ENCODE measurements at places on chromosomes 5 and 9. TPM values are rescaled to one million over a fixed set of nuclear protein-coding genes. Genes with fewer than 3 reads are reported as not detected.
A peak's percentile ranks its signal among the peaks of the same experiment; 100 is the strongest.

DNA sequence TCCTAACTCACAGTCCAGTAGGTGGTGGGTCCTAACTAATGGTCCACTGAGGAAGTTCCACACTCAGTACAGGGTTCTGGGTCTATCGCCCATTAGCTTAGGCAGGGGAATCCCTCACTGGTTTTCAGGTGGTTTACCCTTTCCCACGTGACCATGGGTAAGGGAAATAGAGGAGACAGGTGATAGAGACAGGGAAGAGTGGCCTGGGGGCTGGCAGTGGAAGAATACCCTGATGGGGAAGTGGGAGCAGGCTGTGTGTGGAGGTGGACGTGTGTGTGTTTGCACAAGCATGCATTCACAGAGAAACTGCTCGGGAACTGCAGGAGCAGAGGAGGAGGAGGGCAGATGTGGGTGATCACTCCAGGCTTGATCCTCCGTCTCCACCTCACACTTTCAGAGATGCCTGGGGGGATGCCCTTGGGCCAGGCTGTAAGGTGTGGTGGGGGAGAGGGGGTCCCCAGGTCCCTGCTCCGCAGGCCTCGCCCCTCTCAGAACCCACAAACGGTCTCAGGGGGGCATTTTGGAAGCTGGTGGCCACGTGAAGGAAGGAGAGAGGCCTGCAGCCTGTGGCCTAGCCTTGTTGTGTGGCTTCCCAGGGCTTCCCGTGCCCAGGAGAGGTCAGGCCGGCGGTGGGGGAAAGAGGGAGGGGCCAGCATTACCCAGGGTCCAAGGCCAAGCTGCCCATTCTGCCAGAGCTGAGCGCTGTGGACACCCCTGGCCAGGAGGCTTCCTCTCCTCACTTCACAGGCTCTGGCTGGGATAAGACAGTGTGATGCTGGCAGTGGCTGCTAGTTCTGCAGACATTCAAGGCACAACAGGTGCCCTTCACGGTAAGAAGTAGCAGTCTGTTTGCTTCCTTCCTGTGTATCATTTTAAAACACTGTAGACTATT, 80.0 kb downstream of the OTULIN start:
- DNase-seq = no peak

- DNase-seq = no peak
Observed at GRCh38 chr5:91373006-91373405, 10.1 kb downstream of the ARRDC3 start.

STK32A gene
- polyA plus RNA-seq = 19.4 TPM

SLC1A1 gene
- 18.8 TPM for polyA plus RNA-seq

DNA sequence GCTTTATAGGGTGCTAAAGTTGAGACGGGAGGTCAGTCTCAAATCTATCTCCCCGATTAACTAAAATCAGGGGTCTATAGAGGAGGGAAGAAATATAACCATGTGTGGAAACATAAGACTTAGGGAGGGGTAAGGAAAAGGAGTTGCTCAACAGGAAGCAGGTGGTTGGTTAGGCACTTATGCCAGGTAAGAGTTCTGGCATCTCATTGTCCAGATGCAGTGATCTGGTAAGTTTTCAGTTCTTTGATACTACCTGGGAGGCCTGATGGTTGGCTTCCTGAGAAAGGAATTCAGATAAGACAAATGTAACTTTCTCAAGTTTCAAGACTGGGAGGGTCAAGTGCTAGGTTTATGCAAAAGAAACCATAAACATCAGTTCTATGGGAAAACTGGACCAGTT, 47.7 kb downstream of the CERT1 start:
- DNase-seq = no peak

IL5 gene
- 0.62 TPM for polyA plus RNA-seq

- DNase-seq = no peak
Observed at GRCh38 chr9:120402741-120403542, 177.0 kb downstream of the CDK5RAP2 start.

ST8SIA4 gene
- polyA plus RNA-seq = 5.0 TPM

DNA sequence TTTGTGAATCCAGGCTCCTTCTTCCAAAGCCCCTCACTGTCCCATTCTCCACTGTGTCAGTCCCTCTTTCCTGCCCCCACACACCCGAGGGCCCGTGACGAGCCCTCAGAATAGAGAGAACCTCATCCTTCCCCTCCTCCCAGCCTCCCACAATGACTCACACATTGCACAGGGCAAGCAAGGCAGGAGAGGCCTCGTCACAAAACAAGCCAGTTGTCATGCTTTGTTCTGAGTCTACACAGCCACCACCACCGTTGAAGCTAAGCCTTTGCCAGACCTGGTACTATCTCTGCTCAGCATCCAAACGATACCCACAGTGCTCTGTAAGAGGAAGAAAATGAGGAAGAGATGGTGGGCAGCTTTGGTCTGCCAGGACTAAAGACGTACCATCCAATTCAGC, 142.2 kb upstream of the ZNF366 start:
- no peak for DNase-seq

DNA sequence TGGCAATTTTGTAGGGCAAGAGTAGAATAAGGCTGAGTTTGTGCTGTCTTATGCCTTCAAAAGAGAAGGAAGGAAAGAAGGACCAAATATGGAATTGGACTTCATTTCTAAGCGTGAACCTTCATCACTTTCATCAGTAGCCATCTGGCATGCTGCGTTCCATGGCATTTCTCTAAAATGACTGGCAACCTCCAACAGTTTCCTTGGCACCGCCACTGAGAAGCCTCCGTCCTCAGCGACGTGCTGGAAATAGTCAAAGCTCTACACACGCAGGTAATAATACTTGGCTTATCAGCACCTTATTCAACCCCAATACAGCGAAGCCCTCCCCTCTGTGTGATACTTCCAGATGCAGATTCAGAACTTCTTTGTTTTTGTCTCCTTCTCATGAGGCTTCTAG, 169.7 kb upstream of the CD180 start:
- no peak for DNase-seq

DNA sequence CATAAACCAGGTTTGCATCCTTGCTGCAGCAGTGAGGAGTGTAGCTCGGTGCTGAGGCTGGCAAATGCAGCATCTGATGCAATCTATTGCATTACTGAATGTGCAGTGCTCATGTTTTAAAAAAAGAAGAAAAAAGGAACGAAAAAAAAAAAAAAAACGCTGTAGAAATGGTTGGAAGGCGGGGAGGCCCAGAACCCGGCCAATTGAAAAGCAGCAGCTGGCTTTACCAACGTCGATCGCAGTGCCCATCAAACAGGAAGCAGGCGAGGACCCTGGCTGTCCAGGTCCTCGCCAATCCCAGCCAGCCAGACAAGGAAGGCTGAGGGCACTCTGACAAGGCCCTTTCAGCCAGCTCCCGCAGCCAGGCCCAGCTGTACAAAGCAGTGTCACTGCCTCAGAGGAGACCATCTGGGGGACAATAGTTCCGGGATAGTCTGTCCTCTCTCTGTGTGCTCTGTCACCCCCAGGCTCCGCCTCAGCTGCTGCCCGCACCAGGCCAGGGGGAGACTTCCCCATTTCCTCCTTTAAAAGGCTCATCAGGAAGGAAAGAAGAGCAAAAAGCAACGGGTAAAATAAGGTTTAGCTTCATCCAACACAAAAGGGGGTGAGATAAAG, 21.8 kb upstream of the CPEB4 start:
- DNase-seq = no peak

- no peak for DNase-seq
Observed at GRCh38 chr9:87516222-87516925, 18.7 kb downstream of the DAPK1 start.

GRCh38 chr9:137172901-137173795, 1.3 kb upstream of the TMEM210 start:
- no peak for DNase-seq

- DNase-seq = peak; percentile 37
Observed at GRCh38 chr5:42591015-42591414, 165.6 kb upstream of the CCDC152 start.

DNA sequence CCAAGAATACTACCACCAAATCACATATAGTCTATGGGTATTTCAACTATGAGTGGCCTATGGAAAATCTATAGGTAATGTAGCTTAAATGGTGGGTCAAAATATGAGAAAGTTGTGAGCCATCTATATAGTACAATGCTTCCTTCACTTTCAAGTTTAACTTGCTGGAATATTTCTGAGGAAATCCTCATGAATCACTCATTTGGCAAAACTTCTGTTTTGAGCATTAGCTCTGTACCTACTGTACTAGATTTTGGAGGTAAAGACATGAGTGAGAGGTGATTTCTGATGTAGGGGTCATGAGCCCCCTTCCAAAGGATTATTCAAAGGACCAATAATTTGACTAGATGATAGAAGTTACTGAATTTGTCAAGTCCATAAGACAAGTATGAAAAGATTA, 80.6 kb upstream of the DAB2 start:
- no peak for DNase-seq

DNA sequence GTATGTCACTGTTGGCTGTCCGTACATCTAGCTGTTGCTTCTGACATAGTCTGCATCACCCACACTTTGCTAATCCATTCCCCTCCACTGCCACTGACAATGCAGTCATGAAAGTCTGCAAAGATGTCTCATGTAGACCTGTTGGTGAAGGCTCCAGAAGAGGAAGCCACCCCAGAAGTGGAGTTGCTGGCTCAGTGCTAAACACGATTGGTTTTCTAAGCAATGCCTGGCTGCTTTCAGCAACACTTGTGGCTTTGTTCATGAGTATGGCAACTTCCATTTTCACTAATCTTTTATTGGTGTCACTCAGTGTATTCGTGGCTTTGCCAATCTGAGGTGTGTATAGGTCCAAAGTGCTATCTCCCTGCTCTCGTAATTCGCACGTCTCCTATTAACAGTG, 288.1 kb downstream of the GADD45G start:
- no peak for DNase-seq

- no peak for DNase-seq
Observed at GRCh38 chr5:177509991-177510566, 453 bp upstream of the DOK3 start.

- DNase-seq = no peak
Observed at GRCh38 chr5:54620141-54620933, 102.8 kb downstream of the SNX18 start.

GRCh38 chr5:32507738-32508434, 63.3 kb upstream of the ZFR start:
- DNase-seq = no peak

GRCh38 chr5:94812232-94812631, 193.8 kb downstream of the SLF1 start:
- DNase-seq = no peak

DNA sequence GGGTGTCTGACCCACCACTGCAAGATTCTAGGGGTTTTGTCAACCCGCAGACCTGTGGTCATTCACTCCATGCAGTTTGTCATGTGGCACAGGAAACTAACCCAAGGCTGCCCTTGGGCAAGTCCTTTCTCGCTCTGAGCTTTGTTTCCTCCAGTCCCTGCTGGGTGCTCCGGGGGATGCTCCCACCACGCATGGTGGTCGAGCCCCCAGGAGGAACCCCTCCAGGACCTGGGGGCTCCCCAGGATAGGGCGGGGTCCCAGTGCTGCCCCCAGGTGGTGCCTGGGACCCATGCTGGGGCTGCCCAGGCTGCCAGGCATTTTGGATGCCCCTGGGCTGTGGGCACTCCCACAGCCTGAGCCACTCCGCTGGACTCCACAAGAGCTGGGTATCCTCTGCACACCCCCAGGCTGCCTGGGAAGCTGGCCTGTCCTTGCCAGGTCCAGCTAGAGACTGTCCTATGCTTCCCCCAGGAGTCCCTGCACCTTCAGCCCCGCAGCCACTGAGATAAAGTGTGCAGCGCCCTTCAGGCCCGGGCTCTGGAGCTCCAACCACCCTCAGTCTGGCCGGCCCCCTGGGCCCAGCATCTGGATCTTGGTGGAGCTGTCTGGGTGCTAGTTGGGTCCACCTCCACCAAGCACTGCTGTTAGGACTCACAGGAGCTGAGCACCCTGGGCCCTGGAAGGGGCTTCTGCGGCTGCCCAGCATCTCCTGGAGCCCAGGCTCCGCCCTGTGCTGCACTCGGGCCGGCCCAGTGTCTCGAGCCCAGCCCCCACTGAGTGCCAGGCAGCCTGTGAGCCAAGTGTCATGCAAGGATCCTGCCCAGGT, 104.3 kb downstream of the PHF2 start:
- DNase-seq = no peak

FSTL4 gene
- 0.99 TPM for polyA plus RNA-seq

GRCh38 chr9:8241201-8241600, 441.6 kb upstream of the DMAC1 start:
- no peak for DNase-seq

GRCh38 chr5:53259176-53259575, 149.6 kb upstream of the MOCS2 start:
- DNase-seq = no peak

GRCh38 chr9:116372786-116373185, 219.2 kb downstream of the PAPPA start:
- no peak for DNase-seq

GRCh38 chr9:19895006-19895405, 106.2 kb upstream of the SLC24A2 start:
- no peak for DNase-seq

DNA sequence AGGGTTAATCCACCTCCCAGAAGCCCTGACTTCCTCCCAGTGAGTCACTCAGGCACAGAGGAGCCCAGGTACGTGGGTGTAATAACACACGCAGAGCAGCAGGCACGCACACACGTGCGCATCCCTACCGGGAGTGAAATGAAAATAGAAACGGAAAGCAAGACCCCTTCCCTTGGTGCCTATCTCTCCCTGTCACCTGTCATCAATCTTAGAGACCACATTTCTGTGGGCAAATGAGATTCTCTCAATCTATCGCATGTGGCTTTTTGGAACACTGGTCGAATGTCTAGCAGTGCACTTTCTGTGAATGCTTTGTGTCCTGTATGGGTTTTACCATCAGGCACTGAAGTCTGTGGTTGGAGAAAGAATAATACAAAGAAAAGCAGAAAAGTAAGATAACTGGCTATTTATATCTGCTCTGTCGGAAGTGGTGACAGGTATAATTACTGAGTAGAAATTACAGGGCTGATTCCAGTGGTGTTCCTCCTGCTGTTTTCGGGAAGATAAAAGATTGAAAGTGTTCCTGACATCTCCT, 137.7 kb upstream of the GRIA1 start:
- DNase-seq = no peak

GRCh38 chr9:22170556-22170955, 161.5 kb upstream of the CDKN2B start:
- no peak for DNase-seq

- no peak for DNase-seq
Observed at GRCh38 chr9:110997847-110998246, 40.4 kb downstream of the LPAR1 start.

DNA sequence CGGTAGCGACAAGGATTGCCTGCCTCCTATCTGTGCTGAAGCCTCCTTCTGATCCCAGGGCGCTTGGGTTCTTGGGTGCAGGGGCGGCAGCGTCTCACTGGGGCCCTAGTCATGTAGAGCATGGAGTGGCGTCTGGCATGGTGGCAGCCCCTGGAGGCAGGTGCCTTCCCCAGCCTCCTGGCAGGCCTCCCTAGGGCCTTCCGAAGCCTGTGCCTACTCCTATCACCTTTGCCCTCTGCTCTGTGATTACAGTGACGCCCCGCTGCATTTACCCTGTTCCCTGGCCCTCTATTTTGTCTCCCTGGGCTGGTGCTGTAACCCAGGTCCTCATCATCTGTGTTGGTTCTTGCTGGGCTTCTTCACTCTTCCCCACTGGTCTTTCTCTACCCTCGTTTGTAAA, 3.8 kb downstream of the SRD5A1 start:
- DNase-seq = no peak

IFNA21 gene
- not detected for polyA plus RNA-seq

GRCh38 chr5:95727764-95728191, 3.4 kb upstream of the RHOBTB3 start:
- DNase-seq = no peak

BTNL3 gene
- 0.13 TPM for polyA plus RNA-seq

CCNJL gene
- 8.5 TPM for polyA plus RNA-seq
